Activated naive CD4-positive, alpha-beta T cell treated with anti-CD3 and anti-CD28 coated beads, Interleukin-2, amount 50 U/mL, for 16 hours (primary cell): ENCODE measurements at places on chromosomes 3 and 15.

DNA sequence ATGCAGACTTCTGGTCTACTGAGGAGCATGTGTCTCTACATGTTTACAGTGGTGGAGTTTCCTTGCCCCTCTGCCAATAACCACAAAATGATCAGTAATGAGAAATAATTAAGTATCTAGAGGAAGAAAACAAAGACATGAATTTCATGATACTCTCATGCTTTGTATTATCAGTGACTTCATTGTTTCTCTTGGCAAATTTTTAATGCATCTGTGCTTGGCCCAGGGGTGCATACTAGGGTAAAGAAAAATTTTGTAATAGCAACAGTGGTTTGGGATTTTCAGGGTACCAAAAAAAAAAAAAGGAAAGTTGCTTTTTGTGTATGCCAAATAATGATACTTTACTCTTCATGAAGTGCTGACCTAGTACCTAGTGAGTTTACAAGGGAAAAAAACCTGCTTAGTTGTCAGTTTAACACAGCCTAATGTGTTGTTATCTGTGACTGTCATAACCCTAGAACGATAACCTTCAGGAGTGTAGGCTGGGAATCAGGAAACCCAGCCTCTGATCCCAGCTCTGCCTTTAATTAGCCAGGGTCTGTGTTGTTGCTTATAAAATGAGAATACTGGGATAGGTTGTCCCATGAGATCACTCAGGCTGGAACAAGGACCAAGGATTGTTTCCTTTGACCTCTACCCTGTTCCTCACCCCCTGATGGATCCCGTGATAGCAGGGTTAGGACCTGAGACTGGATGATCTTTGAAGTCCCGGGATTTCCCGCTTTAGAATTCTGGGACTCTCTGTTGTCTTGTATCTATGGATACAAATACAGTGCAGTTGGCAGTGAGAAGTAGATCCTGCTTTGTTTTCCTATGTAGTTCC, 117.5 kb downstream of the CMSS1 start:
- no peak for DNase-seq

- DNase-seq, result no peak
These were observed 13.9 kb downstream of the PLXND1 start for GRCh38 chr3:129592381-129593131.

- no peak for DNase-seq
These were observed 44.2 kb upstream of the TIPARP start for GRCh38 chr3:156630081-156630772.

- DNase-seq, result no peak
These were observed 56.4 kb downstream of the TRIM69 start for GRCh38 chr15:44792715-44793114.

GRCh38 chr15:78209646-78210348, 24.6 kb downstream of the ACSBG1 start:
- DNase-seq, result no peak

- no peak for DNase-seq
These were observed 223.0 kb upstream of the MLF1 start for GRCh38 chr3:158347966-158348365.

GRCh38 chr15:29070471-29071231, 184.9 kb downstream of the APBA2 start:
- no peak for DNase-seq

DNA sequence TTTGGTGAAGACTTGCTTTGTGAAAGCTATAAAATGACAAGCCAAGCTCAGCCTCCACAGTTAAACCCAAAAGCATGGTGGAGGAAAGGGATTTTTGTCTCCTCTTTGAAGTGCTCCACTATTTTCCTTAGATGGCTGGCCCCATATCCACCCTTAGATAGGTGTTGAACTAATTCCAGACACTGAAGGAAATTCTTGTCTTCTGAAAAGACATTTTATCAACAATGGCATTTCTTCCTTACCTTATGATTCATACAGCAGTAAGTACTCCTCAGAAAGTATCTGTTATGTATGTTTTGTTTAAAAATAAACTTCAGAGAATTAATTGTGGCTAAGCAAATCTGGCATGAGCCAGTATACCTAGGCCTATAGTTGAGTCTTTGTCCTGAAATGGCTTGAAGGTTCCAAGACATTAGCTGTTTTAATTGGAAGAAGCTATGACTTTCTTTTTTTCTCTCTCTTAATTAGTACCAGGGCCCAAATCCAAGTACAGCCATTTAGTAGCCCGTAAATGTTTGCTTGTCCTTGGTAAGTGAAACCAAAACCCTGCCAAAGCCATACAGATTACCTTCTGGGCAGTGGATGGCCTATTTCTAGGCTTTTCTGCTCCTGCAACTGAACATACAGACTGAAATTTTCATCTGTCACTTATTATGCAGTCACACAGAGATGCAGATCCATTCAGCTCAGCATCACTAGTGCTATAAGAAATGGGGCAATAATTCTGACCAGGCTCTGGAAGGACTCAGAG, 5.1 kb upstream of the BFSP2 start:
- DNase-seq, result no peak

DNA sequence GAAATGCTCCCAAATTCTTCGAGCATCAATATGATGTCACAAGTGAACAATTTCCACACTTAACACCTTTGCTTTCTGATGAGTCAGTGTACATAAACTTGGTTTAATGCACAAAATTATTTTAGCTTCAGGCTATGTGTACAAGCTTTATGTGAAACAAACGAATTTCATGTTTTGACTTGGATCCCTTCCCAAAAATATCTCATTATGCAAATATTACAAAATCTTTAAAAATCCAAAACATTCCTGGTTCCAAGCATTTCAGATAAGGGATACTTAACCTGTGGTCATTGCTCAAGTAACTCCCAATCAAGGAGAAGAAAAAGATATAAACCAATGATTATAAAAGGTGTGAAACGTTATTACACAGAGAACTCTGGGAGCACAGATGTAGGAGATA, 25.2 kb downstream of the RAB5A start:
- DNase-seq, result no peak

DNA sequence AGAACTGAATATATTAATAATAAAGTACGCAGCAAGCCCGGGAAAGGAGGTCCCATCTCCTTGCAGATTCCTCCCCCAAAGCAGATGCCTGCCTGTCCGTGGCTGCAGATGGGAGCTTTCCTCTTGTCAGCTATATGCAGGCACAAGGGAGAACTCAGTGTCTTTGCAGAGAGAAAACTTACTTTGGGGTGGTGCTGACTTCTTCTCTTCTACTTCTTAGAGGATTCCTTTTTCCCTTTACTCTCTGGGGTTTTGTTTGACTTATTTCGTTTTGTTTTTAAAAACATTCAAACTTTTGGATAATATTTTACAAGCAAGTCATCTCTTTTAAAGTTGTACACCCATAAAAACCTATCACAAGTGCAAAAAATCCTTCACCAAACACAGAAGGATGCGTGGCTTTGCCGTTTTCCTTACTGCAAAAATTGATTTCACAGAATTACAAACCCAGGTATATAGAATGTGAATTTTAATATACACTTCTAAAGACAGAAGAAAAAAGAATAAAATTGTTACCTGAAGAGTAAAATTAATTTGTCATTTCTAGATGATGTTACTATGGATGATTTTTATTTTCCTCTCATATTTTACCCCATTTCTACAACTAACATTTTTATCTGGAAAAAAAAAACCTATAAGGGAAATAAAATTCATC, 65.3 kb upstream of the IGF1R start:
- no peak for DNase-seq
